Tibial artery (tissue), 4 donors: ENCODE measurements at places on chromosomes 3 and 15.

- no peak overlapping the region for H3K27ac ChIP-seq
- H3K4me1 ChIP-seq, result no peaks in the 10 kb centered on the region
- no peaks in the 10 kb centered on the region for H3K27me3 ChIP-seq
- H3K36me3 ChIP-seq, result no peaks in the 10 kb centered on the region
- H3K4me3 ChIP-seq, result no peak overlapping the region
These were observed 12.6 kb downstream of the CEP152 start for GRCh38 chr15:48798319-48798718.

GRCh38 chr3:28835751-28836150 is 445.1 kb upstream of the RBMS3 start:
- H3K4me3 ChIP-seq, result no peak overlapping the region
- H3K4me1 ChIP-seq, result no peaks in the 10 kb centered on the region
- DNase-seq, result no peak
- no peaks in the 10 kb centered on the region for H3K27me3 ChIP-seq
- H3K27ac ChIP-seq, result no peak overlapping the region

DNA sequence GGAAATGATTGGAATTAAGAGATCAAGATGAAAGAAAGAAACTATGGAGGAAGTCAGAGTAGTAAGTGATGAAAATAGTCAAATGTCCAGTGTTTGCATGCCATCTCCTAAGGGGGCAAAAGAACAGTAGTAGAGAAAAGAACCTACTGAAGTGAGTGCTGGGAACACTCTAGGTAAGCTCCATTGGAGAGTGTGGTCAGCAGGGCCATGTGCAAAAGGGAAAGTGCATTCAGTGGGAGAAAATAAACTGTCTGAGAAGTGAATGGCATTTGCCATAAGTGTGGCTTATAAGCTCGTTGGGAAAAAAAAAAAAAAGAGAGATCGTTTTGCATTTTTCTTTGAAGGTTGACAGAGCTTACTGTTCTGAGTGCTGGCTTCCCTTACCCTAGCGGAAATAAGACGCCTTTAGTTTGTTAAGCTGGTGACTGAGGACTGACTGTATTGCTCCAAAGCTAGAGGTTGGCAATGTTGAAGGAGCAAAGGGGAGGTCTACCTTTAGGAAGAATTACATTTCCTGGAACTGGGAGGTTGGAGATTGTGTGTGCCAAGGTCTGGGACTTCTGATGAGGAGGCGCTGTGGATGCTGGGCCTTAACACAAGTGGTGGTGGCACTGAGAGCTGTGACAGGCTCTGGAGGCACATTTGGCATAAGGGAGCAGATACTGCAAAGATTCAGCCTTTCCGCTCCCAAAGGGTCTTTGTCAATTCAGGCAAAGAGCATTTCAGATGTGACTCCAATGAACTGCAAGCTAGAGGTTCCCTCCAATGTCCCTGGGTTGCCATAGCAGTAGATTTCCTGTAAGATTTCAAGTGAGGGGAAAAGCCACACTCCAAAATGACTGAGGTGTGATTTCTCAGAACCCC is 287.8 kb upstream of the SATB1 start:
- no peak overlapping the region for H3K27ac ChIP-seq
- H3K4me3 ChIP-seq, result no peak overlapping the region
- H3K4me1 ChIP-seq, result no peaks in the 10 kb centered on the region

DNA sequence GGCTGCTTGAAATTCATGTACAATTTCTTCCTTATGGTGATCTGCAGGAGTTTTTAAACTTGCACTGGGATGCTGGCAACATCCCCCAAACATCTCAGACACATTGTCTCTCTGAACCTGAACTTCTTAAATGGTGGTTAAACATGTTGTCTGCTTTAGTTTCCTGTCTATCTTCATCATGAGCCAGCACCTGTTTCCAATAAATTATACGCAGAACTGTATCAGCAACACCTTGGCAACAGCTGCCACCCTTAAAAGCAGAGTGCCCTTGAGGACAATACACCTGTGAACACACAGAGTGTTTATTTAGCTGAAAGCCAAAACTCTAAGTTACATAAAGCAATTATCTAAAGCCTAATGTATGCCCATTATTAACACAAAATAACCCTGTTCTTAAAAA is 242.9 kb downstream of the WNT5A start:
- no peak for DNase-seq
- H3K36me3 ChIP-seq, result no peaks in the 10 kb centered on the region
- no peaks in the 10 kb centered on the region for H3K4me1 ChIP-seq
- no peaks in the 10 kb centered on the region for H3K27me3 ChIP-seq
- no peak overlapping the region for H3K27ac ChIP-seq
- H3K4me3 ChIP-seq, result no peak overlapping the region

GRCh38 chr3:178117641-178118040 is 418.6 kb upstream of the KCNMB2 start:
- no peaks in the 10 kb centered on the region for H3K4me1 ChIP-seq
- no peak overlapping the region for H3K4me3 ChIP-seq
- H3K36me3 ChIP-seq, result no peaks in the 10 kb centered on the region
- no peaks in the 10 kb centered on the region for H3K27me3 ChIP-seq
- DNase-seq, result no peak

GRCh38 chr3:40623567-40623966 is 98.8 kb downstream of the ZNF621 start:
- DNase-seq, result no peak
- no peaks in the 10 kb centered on the region for H3K27me3 ChIP-seq
- H3K36me3 ChIP-seq, result no peaks in the 10 kb centered on the region
- no peaks in the 10 kb centered on the region for H3K4me1 ChIP-seq
- H3K27ac ChIP-seq, result no peak overlapping the region
- no peak overlapping the region for H3K4me3 ChIP-seq

GRCh38 chr3:67587811-67588210 is 66.6 kb downstream of the SUCLG2 start:
- DNase-seq, result no peak
- no peaks in the 10 kb centered on the region for H3K4me1 ChIP-seq
- no peaks in the 10 kb centered on the region for H3K36me3 ChIP-seq
- H3K27me3 ChIP-seq, result no peaks in the 10 kb centered on the region
- H3K27ac ChIP-seq, result no peak overlapping the region

DNA sequence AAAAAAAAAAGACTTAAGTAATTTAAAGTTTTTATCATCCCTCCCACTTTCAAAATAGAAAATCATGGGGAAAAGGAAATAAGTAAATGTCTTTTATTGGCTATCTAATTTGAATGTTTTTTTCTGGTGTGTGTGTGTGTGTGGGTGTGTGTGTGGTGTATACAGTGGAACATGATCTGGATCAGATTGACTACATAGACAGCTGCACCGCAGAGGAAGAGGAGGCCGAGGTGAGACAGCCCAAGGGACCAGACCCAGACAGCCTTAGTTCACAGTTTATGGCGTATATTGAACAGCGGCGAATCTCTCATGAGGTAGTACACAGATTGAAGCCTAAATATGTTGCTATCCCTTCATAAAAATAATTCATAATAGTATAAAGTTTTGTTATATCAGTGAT is 44.5 kb downstream of the LRCH3 start:
- H3K36me3 ChIP-seq, result peaks cover 81% of the 10 kb centered on the region
- no peaks in the 10 kb centered on the region for H3K4me1 ChIP-seq
- no peak overlapping the region for H3K27ac ChIP-seq
- no peaks in the 10 kb centered on the region for H3K27me3 ChIP-seq
- no peak for DNase-seq

- H3K27ac ChIP-seq, result peak overlapping the region; percentile 67
- no peaks in the 10 kb centered on the region for H3K4me1 ChIP-seq
- H3K4me3 ChIP-seq, result peak overlapping the region; percentile 70
- H3K27me3 ChIP-seq, result no peaks in the 10 kb centered on the region
- H3K36me3 ChIP-seq, result peaks cover 3% of the 10 kb centered on the region
These were observed 609 bp downstream of the GOLGA8A start for GRCh38 chr15:34436956-34437442.

- DNase-seq, result no peak
- H3K27ac ChIP-seq, result no peak overlapping the region
- H3K27me3 ChIP-seq, result no peaks in the 10 kb centered on the region
- H3K36me3 ChIP-seq, result no peaks in the 10 kb centered on the region
- no peak overlapping the region for H3K4me3 ChIP-seq
These were observed 101.1 kb upstream of the BOC start for GRCh38 chr3:113110267-113110666.

GRCh38 chr3:94176988-94177745 is 114.3 kb downstream of the NSUN3 start:
- H3K4me1 ChIP-seq, result no peaks in the 10 kb centered on the region
- H3K27ac ChIP-seq, result no peak overlapping the region
- DNase-seq, result no peak
- no peaks in the 10 kb centered on the region for H3K27me3 ChIP-seq
- no peak overlapping the region for H3K4me3 ChIP-seq

DNA sequence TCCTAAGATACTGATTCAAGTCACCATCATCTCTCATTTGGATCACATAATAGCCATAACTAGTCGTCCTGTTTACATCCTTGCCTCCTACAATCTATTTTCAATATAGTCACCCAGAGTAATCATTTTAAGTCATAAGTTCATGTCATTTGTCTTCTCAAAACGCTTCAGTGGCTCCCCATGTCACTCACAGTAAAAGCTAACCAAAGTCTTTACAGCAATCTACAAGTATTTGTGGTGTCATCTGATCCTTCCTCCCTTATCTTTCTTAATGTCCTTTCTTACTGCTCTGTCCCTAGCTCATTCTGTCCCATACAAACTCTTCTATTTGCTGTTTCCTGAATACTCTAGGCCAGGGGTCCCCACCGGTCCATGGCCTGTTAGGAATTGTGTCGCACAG is 28.8 kb downstream of the GBE1 start:
- no peak overlapping the region for H3K4me3 ChIP-seq
- H3K27ac ChIP-seq, result no peak overlapping the region
- peaks cover 13% of the 10 kb centered on the region for H3K4me1 ChIP-seq
- H3K36me3 ChIP-seq, result no peaks in the 10 kb centered on the region
- H3K27me3 ChIP-seq, result no peaks in the 10 kb centered on the region
- DNase-seq, result no peak

DNA sequence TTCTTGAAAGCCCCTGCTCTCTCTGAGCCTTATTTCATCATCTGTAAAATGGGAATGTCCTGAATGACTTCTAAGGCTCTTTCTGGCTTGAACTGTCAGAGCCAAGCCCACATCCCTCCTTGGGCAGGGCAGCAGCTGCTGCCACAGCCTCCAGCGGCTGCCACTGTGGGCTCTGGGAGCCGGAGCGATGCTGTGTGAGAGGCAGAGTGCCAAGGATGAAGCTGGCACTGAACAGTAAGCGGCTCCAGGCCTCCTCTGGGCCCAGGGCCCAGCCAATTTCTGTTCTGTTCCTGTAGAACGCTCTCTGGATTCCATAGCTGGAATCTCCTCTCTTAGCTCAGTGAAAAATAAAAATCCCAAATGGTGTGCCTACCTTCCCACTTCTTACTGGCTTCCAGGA is 4.4 kb downstream of the CPLX3 start:
- no peaks in the 10 kb centered on the region for H3K36me3 ChIP-seq
- H3K27ac ChIP-seq, result no peak overlapping the region
- no peak for DNase-seq
- H3K27me3 ChIP-seq, result no peaks in the 10 kb centered on the region

GRCh38 chr15:69780981-69781380 is 316.7 kb downstream of the TLE3 start:
- H3K4me1 ChIP-seq, result no peaks in the 10 kb centered on the region

GRCh38 chr3:102089904-102090720 is 240.8 kb downstream of the NFKBIZ start:
- no peaks in the 10 kb centered on the region for H3K36me3 ChIP-seq
- DNase-seq, result no peak
- no peaks in the 10 kb centered on the region for H3K27me3 ChIP-seq

DNA sequence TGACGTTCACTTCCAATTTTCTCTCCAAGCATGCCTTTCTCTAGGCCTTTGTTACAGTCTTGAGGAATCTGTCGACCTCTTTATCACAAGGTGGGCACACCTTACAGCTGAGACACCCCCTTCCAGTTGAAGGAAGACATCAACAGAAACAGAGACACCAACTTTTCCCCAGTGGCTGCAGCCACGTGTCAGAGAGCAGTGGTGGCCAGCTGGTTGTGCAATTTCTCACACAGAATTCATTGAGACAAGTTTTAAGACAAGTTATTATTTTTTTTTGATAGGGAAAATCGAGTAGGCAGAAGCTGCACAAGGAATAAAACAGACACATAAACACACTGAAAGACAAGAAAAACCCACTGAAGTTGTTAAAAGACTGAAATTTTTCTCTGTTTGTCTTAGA is 436.7 kb upstream of the MDFIC2 start:
- no peaks in the 10 kb centered on the region for H3K27me3 ChIP-seq
- no peak overlapping the region for H3K27ac ChIP-seq
- H3K4me3 ChIP-seq, result no peak overlapping the region
- DNase-seq, result no peak
- no peaks in the 10 kb centered on the region for H3K4me1 ChIP-seq

DNA sequence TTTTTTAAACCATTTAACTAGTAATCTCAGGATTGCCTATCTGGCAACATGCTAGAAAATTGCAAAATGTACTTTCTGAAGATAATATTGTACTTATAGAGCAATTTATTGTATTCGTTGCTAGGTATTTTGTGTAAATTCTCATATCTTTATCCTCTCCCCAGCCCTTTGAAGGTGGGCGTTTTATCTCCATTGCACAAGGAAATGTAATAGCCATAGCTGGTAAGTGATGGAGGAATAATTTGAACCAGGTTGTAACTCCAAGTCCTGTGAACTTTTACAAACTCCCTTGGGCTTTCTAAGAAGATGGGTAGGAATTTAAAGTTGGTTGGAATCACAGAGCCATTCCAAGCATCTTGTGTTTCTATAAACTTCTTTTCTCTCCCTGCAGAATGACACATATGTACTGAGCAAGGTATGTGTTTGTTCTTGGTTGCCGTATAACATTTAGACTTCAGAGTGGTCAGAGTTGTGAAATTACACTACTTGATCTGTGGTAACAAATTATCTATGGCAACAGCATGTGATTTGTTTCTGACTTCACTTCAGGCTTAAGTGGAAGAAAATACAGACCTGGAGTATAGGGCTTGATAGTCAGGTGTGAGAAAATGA is 170.9 kb downstream of the AKAP13 start:
- DNase-seq, result no peak
- no peak overlapping the region for H3K4me3 ChIP-seq
- H3K27ac ChIP-seq, result no peak overlapping the region
- no peaks in the 10 kb centered on the region for H3K36me3 ChIP-seq
- no peaks in the 10 kb centered on the region for H3K27me3 ChIP-seq

DNA sequence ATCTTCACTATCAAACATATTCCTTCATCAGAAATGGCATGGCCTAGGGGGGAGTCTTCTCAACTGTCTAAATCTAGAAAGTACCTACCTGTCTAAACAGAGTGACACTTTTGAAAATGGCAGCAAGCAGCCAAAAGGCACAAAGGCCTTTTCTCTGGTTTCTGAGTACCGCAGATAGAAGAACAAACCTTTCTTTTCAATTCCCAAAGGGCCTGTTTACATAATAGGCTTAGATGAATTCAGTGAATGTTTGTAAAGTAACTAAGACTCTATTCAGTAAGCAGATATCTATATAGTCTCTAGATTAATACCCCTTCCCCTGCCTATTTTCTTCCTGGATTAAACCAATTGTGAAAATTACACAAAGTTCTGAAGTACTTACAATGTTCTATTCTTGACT is 7.1 kb downstream of the MYEF2 start:
- no peak overlapping the region for H3K27ac ChIP-seq
- no peaks in the 10 kb centered on the region for H3K27me3 ChIP-seq
- H3K36me3 ChIP-seq, result no peaks in the 10 kb centered on the region
- no peak for DNase-seq
- peaks cover 19% of the 10 kb centered on the region for H3K4me1 ChIP-seq
